ENCODE measurements at places on chromosomes 6 and 20.

- DNase-seq: peak; percentile 42
Measured at GRCh38 chr6:159104163-159104925, 59.6 kb upstream of the TAGAP start.

- peak; percentile 22 for DNase-seq
Measured at GRCh38 chr6:160510199-160510598, 153.9 kb downstream of the LPA start.

DNA sequence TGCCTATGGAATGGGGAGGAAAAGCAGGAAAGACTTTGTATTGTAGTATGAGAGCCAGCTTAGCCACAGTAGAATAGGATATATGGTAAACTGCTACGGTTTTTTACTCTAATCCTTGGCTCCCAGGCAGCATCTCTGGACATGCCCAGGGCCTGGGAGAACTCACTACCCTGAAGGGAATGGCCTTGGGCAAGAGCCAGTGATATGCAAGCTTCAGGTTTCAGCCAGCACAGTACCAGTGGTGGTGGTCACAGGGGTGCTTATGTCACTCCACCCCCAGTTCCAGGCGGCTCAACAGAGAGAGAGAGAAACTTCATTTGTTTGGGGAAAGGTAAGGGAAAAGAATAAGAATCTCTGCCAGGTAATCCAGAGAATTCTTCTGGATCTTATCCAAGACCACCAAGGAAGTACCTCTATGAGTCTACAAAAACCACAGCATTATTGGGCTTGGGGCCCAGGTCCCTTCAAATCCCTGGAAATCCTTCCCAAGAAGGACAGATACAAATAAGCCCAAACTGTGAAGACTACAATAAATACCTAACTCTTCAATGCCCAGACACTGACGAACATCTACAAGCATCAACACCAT lies 121.2 kb downstream of the THBS2 start:
- no peak for DNase-seq

- DNase-seq: peak; percentile 25
Measured at GRCh38 chr6:26363882-26364701, 906 bp upstream of the BTN3A2 start.

GRCh38 chr6:126217497-126217896 lies 122.4 kb upstream of the CENPW start:
- no peak for DNase-seq
